ENCODE measurements at places on chromosomes 13 and 19. TPM values are rescaled to one million over a fixed set of nuclear protein-coding genes. Genes with fewer than 3 reads are reported as not detected.

DNA sequence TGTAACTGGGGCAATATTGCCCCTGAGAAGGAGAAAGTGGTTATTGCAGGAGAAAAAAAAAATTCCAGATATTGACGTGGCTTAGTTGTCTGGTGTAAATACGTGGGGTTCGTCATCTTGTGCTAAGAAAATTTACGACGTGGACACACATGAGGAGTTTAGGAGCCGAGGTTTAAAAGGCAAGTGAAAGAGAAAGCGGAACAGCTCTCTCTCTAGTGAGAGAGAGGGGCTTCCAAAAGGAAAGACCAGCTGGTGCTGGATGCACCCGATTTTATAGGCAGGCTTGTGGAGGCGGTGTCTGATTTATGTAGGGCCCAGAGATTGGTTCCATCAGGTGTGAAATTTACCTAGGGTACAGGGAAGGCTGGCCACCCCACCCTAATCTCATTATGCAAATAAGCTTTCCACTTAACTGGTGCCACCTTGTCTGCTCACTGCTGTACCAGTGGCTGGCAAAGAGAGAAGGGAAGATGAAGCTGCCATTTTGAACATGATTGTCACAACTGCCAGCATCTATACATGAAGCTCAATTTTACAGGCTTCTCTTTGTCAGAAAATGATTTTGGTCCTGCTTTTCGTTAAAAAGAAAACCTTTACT lies 845.1 kb downstream of the DACH1 start:
- no peak for DNase-seq

DNA sequence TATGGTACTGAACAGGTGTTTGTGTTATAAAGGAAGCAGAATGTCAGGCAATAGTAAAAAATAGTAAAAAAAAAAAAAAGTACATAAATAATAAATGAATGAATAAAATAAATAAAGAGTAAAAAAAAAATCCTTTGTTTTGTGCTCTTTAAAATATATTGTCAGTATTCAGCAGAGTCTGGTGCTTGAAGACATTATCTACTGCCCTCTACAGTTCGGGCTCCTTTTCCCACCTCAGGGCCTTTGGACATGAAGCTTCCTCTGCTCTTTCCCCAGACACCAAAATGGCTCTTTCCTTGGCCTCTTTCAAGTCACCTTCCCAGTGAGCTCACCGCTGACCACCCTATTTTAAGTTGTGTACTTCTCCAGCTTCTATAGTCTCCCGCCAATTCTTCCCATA lies 137.5 kb downstream of the TNFRSF19 start:
- DNase-seq: no peak

GRCh38 chr13:23612182-23612581 lies 42.0 kb downstream of the TNFRSF19 start:
- no peak for DNase-seq

DNA sequence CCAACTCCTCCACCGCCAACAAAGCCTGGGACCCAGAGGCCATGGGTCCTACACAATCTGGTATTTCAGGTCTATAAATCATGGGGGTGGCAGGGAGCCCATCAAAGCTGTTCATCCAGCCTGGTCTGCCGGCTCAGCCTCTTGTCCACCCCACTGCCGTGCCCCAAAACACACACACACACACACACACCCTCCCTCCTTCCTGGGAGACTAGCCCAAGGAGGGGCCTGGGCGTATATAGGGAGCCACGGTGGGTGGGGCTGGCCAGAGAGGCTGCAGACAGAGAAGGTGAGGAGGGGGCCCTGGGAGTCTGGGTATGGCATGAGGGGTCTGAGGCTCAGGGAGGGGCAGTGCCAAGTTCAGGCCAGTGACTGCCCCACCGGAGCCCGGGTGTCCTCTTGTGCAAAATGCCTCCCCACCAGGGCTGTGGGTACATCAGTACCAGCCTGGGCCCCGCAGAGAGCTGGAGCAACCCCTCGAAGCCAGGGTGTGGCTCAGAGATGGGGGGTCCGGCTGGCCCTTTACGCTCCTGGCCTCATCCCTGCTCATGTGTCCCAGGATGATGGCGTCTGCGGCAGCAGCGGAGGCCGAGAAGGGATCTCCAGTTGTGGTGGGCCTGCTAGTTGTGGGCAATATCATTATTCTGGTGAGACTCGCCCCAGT lies at the start of gene UPK1A:
Gene UPK1A, plus strand, starts transcription at position 267 of the 663 bp plus-strand sequence. Its CDS starts 296 bp downstream, at position 563.
- no peak for DNase-seq

GRCh38 chr13:46006688-46007452 lies 45.7 kb downstream of the ZC3H13 start:
- no peak for DNase-seq

DNA sequence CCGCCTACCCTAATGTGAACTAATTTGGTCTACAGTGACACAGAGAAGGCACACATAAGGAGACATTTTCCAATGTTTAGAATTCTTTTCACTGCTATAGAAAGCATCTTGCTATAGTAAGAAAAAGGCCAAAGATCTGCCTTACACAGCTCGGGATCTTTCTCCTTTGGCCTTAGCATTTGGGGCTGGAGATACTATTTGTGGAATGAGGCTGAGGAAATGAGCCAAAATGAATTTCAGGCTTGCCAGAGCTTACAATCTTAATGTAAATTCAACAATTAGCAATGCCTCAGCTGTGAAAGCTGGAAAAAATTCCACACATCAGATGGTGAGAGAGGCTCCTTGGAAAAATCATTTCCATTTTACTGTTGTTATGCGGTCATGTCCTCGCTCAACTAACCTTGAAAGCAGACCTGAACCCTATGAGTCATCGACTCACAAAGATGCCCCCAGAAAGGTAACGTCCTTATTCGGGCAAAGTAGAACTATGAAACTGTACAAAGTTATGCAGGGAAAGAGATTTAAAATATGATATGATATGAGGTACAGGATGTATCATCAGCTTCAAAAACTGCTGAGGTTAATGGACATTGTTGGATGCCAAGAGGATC lies 324.5 kb upstream of the NBEA start:
- no peak for DNase-seq

- DNase-seq: no peak
These were observed 104.4 kb downstream of the KLF5 start for GRCh38 chr13:73162912-73163911.

The PABPC3 gene
- 0.49 TPM for total RNA-seq

DNA sequence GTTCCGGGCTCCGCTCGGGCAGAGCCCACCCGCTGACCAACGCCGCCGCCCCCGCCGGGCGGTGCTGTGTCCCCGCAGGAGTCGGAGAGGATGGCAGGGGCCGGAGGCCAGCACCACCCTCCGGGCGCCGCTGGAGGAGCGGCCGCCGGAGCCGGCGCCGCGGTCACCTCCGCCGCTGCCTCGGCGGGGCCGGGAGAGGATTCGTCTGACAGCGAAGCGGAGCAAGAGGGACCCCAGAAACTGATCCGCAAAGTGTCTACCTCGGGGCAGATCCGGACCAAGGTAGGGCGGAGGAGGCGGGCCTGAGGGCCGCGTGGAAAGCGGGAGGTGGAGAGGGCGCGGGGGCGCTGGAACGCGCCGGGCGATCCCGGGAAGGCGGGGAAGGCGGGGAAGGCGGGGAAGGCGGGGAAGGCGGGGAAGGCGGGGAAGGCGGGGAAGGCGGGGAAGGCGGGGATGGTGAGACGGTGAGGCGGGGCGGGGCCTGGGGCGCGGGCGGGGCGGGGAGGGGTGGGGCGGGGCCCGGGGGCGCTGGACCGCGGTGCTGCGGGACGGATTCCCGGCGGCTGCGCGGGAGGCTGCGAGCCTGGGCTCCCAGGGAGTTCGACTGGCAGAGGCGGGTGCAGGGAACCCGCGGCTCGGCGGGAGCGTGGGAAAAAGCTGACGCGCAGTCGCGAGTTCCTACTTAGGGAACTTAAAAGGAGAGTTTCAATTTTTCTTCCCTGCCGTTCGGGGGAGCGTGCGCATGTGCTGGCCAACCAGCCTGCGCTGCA lies 421 bp downstream of the DGKH start:
- peak; percentile 52 for DNase-seq

DNA sequence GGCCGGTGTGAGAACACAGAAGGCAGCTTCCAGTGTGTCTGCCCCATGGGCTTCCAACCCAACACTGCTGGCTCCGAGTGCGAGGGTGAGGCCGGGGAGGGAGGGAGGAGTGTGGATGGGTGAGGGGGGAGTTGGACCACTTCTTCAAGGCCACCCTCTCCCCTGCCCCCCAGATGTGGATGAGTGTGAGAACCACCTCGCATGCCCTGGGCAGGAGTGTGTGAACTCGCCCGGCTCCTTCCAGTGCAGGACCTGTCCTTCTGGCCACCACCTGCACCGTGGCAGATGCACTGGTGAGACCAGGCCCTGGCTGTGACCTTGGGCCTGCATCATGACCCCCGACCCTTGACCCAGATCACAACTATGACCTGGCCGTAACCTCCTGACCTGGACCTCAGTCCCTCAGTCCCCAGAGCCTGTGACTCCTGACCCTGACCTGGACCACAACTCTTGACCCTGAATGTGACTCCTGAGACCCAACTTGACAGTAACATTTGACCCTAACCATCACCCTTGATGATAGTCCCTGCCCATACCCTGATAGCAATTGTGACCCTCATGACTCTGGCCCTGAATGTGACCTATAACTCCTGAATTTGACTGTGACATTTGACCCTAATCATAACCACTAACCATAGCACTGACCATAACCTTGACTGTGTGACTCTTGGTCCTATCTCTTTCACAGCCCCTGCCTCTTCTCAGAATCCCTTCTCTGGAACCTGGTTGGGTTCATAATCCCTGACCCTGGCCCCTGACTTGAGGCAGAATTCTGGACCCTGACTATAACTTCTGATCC lies 10.9 kb downstream of the LTBP4 start:
- no peak for DNase-seq

The CCL25 gene
- not detected for total RNA-seq

- DNase-seq: no peak
These were observed at the start of gene FUT3 for GRCh38 chr19:5851302-5851701. FUT3 (minus strand) TSS chr19:5851449.

DNA sequence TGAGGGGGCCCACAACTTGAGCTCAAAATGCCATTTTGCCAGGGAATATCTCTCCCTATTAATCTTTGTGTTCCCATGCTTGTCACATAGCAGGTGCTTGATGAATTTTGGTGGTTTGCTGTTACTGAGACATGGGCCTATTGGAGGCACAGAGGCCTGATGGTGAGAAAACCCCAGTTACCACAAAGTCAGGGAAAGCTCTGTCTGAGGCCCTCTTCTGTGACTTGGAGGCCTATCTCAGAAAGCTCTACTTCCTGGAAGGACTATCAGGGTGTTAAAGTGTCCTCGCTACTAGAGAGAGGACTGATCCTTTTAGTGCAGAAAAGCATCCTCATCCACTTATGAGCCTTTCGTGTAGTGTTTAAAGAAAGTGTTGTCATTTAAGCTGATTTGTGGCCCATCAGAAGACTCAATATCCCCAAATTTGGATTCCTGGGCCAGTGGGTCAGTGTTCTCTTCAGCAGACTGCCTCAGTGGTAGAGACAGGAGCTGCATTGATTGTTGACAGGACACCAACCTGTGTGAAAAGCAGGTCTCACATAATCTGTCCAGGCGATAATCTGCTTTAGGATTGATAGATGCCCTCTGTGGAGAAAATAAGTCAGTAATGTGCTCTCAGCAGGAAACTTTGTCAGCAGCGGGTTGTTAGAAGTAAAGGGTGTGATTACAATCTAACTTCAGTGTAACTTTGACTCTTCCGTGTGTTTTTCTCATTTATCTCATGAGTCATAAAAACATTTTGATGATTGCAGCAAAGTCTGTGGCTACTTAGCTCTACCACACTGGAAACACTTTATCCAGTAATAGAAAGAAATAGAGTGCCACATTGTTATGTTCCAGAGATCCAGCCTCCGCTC lies 121.0 kb downstream of the AKAP11 start:
- no peak for DNase-seq

The IGFL4 gene
- 0.84 TPM for total RNA-seq

The ZNF296 gene
- 1.3 TPM for total RNA-seq

DNA sequence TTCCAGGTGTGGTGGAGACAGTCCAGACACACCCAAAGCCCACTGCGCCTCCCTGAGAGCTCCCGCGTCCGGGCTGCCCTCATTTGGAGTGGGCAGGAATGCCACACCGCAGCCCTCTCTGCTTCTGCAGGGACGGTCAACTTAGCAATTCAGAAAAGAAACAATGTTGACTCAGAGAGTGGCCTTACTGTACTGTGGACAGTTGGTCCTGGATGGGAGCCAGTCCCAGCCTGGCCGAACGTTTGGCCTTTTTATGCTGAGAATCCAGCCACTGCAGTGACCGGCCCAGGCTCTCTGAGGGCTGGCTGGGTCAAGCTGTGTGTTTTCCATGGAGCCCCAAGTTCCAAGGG lies 7.2 kb downstream of the GAS6 start:
- no peak for DNase-seq

The ATP8B3 gene
- total RNA-seq: 4.1 TPM

GRCh38 chr13:105428811-105429210 lies 1106.7 kb downstream of the EFNB2 start:
- no peak for DNase-seq

DNA sequence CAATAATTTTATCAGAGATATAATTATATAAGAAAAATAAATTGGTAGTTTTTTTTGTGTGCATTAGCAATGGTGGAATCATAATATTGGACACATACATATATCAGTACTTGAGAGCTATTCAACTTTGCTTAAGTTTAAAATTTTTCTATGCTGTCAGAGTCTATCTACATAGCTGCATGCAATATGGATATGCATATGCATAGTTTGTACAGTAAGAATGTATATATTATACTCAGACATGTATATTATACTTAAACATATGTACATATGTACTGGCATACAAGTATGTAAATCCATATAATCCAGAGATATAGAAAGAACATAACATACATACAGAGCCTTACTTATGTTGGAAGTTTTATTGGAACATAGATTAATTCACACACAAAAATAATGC lies 1043.2 kb downstream of the EFNB2 start:
- no peak for DNase-seq

The C19orf67 gene
- 0.43 TPM for total RNA-seq

DNA sequence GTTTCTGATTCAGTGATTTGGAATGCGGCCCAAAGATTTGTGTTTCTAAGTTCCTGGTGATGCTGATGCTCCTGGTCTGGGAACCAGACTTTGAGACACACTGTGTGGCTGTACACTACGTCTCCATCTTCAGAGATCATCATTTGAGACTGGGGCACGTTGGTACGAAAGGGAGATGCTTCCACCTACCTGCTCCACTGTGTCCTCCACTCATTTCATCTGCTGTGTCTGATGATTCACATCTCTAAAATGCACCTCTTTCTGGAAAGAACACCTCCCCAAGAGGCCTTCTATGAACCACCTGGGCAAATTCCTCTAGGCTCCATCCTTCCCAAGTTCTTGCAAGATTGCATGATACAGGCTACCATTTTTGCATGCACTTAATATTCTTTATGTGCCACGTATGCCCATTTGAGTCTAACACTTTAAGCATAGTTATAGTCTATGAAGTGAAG lies 58.6 kb downstream of the ERCC5 start:
- no peak for DNase-seq

DNA sequence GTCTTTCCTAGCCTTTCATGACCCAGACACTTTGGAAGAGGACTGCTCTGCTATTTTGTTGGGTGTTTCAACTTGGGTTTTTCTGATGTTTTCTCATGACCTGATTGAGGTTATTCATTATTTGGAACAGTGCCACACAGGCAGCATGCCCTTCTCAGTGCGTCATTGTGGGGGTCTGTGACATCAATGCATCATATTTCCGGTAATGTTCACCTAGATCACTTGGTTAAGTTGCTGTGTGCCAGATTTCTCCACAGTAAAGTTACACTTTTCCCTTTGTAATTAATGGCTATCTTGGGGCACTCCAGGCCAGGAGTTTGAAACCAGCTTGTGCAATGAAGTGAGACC lies 124.4 kb downstream of the SIPA1L3 start:
- DNase-seq: no peak

The TDRD12 gene
- total RNA-seq: 0.29 TPM
